ENCODE measurements at places on chromosomes 6 and 20.

GRCh38 chr6:152380351-152380767 lies 256.8 kb downstream of the SYNE1 start:
- no peak for DNase-seq

- no peak for DNase-seq
Observed at GRCh38 chr6:118768904-118769325, 117.5 kb upstream of the CEP85L start.

DNA sequence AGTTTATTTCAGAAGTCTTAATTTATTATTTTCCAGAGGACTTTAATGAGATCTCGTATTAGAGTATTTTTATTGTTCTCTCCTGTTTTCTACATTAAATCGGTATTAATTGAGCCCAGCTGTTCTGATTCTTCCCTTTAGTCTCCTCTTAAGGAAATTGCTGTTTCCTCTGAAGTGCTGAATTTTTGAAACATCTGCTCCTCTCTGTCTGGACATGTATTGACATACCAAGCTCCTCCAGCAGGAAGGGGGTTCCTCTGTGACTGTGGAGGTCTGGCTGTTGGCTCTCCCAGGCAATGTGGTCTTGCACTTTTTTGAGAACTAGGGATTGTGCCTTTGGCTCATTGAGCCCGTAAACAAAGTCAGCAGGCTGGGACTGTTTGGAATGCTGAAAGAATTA lies 74.9 kb downstream of the MAP3K4 start:
- DNase-seq: no peak

DNA sequence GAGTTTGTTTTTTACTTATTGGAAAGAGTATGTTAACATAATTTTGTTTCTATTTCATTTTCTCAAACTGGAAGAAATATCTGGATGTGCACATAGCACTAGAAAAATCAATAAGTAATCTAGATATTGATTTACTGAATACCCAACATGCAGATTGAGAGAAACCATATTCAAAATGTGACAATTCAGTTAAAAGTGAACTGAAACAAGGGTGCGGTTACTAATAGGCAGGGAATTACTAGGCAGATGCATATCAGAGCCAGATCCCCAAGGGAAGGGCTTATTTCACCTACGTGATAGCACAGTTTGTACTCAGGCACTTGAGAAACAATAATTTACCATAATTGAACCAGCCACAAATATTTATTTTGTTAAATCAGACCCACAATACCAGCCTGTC lies 493.1 kb upstream of the FLRT3 start:
- no peak for DNase-seq

Measured in keratinocyte (primary cell).